Activated CD4-positive, alpha-beta T cell treated with anti-CD3 and anti-CD28 coated beads, Interleukin-2, amount 50 U/mL, for 4 hours (primary cell): ENCODE measurements at places on chromosomes 1 and 21.

DNA sequence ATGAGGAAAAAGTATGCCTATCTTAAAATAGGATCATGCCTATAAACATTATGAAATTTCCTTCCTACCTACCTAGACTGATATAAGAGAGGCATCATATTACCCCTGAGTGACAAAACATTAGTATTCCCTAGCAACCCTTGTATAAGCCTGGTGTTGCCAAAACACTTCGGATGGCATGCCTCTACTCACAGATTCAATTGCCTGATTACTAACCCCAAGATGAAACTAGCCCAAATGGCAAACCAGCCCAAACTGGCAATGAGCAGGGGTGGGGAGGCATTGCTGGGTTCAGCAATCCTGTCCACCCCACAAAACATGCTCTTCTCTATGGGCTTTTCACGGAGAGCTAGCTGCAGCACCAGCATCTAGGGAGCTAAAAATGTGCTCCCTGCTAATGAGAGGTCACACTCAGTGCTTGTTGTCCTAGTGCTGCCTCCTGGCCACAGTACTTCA is 13.9 kb downstream of the PALMD start:
- no peak for DNase-seq

GRCh38 chr1:171219346-171220080 is 28.8 kb upstream of the FMO1 start:
- DNase-seq, result no peak

DNA sequence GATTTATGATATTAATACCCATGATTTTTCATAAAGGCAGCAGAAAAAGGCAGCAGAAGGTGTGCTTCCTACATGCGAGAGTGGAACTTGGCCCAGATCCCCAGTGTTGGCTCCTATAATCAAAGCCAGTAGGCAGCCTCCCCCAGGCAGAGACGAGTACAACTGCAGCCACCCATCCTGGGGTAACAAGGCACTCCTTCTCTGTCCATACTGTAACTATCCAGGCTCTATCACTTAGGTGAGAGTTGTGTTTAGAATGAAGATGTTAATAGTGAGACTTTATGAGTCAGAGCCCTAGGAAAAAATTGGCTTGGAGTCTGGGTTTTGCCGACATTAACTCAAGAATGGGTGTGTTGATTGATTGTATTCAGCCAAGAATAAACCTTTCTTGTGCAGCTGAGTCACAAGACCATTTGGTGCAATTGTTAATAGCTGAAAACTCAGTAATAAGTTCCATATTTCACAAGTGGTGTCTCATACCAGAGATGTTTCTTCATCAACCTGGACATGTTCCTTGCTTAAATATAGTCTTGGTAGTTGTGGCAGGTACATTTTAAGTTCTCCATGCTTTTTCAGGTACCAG is 322.3 kb downstream of the DUSP10 start:
- DNase-seq, result no peak

DNA sequence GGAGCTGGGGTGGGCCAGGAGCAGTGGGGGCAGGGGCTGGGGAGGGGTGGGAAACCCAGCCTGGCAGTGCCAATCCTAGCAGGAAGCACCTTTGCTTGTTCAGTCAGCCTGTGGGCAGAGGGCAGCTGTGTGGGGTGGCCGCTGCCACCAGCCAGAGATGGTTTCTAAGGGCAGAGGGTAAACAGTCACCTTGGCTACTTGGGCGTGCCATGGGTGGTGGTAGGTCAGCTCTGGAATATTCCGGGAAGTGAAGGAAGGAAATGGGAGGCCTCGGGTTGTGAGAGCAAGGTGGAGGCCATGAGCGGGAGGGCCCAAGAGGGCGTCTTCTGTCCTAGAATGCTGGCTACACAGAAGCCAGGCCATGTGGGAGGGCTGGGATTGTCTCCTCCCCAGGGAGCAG is 20.7 kb upstream of the WNT4 start:
- no peak for DNase-seq

DNA sequence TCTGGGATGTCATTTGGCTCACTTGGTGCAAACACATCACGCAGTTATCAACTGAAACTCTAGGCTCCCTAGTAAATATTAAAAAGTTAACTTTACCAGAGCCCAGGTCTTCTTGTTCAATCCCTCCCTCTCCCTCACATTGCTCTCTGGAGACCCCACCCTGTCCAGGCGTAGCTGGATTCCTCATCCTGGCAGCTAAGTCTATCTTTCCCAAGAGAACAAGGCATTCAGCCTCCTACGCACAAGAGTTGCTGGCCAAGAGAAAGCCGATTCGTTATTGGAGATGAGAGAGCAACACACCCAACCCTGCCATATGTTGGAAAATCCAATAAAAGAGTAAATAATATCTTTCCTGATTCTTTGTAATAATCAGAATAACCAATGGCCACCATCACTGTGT is 117.9 kb downstream of the SLC30A10 start:
- DNase-seq, result no peak

GRCh38 chr1:86156566-86157455 is at the start of gene COL24A1:
TSS of gene COL24A1 (minus strand) at chr1:86156772. CDS start at chr1:86156396, 376 bp downstream.
- no peak for DNase-seq

DNA sequence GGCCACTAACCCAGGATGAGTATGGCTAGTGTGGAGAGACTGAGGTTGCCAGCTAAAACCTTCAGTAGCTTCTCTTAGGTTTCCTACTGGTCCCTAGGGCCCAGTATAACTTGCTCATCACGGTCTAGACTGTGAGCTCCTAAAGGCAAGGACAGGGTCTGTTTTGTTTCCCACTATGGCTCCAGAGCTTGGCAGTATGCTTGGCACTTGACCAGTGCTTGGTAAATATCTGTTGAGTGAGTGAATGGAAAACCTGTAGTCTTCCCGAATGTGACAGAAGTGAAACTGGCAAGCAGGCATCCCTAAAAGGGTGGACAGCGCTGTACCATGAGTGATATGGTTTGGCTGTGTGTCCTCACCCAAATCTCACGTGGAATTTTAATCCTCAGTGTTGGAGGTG is 13.1 kb upstream of the PARS2 start:
- no peak for DNase-seq

- no peak for DNase-seq
Measured at GRCh38 chr1:31101147-31101502, 35.6 kb upstream of the PUM1 start.

DNA sequence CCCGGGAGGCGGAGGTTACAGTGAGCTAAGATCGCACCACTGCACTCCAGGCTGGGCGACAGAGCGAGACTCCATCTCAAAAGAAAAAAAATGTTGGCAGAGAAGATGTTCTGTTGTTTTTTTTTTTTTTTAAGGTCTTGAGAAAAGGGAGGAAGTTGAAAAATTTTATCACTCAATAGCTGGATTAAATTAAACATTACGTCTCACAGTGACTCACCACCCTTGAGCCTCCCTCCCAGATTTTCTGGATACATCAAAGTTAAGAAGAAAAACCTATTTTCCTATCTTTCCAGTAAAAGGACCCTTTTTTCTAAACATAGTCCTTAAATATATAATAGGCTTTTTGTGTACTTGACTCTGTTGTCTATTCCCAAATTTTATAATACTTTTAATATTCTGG is 35.5 kb downstream of the IFNAR1 start:
- DNase-seq, result no peak

GRCh38 chr1:227781314-227781930 is 34.1 kb upstream of the PRSS38 start:
- DNase-seq, result no peak

DNA sequence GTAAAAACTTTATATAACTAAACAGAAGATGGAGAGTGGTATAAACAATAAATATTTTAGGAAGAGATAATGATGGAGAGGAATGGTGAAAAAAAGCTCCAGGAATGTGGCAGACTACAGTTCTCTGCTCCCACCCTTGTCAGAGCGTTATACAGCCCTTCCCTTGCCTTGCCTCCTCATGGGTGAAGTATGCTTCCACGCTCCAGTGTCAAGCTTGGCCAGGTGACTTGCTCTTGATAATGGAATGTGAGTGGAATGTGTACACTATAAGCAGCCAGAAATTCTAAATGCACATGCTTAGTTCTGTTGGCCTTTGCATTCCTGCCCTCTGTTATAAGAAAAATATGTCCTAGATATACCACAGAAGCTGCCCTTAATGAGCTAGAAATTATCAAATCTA is 24.7 kb upstream of the POGK start:
- DNase-seq, result no peak

DNA sequence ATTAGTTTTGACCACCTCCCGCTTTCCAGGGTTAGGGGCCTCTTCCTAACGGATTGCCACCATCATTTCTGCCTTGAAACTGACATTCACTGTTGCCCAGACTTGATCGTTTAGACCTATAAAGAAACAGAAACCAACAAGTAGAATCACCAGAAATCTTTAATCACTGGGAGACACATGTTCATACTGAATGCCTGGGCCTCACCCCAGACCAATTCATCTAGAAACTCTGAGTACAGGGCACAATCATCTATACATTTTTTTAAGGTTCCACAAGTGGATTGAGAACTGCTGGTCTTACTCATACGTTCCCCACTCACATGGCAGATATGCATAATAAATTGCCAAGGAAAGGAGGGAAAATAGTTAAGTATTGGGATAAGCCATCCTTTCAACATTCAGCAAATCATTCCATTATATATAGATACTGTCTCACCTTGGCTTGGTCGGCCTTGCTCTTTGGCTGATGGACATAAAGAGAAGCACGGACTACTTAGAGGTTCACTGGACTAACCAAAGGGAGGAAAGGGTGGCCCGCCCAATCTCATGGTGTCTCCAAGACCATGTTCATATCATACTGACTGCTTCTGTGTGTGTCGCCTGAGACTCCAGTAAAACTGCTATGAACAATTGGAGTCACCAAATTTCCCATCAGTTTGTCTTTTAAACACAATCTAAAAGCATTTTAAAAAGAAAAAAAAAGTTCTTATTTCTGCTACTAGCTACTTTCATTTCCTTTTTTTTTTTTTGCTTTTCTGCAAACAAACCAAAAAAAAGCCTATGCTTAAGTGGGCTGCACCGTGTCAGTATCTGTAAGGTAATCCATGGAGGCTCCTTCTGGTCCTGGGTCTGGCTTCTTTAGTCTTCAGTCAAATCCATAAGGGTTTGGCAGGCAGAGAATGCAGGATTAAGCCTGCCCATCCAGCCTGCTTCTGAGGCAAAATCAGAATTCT is 9.4 kb upstream of the TARBP1 start:
- no peak for DNase-seq

DNA sequence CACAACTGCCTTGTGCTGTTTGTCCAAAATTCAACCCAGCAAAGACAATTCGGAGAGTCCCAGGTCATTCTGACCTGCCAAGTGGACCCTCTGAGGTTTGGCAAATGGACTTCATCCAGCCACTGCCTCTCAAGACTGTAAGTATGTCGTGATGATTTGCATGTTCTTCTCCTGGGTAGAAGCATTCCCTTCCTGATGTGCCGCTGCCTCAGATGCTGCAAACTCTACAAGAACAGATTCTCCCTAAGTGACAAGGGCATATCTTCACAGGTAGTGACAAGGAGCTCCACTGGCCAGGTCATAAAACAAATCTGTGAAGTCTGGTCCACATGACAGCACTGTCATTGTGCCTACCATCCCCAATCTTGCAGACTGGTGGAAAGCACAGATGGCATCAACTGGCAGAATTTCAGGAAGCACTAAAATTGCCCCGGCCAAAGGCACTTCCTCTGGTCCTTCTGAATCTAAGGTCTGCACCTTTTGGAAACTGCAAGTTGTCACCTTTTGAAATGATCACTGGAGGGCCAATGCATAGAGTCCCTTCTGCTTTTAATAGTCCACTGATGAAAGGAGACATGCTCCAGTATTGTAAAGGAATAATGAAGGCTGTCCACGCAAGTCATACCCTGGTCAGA is 27.4 kb downstream of the POFUT2 start:
- DNase-seq, result no peak
